ENCODE measurements at places on chromosomes 4 and X.

GRCh38 chr4:41296995-41297394, 40.3 kb downstream of the UCHL1 start:
- DNase-seq = no peak

DNA sequence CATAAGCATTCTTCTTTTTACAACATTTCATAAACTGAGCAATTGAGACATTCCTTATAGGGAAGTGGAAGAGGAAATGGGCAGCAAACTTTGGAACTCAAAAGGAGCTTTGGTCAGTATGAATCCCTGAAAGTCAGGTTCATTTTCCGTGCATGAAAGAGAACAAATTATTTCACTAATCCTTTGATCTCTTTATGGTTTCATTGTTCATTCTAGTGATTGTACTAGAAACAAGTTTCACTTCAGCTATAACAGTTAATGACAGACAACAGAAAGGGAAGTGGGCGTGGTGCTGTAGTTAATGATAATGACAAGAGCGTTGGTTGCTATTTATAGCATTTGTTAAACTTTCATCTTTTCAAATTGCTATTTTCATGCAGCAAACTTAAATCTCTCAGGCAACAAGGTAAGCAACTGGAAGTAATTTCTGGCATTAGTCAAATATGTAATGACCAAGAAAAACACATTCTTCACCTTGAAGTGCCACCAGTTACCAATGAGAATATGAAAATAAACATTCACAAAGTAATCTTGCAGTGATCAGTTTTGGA, 98.4 kb downstream of the AREG start:
- no peak for DNase-seq

DNA sequence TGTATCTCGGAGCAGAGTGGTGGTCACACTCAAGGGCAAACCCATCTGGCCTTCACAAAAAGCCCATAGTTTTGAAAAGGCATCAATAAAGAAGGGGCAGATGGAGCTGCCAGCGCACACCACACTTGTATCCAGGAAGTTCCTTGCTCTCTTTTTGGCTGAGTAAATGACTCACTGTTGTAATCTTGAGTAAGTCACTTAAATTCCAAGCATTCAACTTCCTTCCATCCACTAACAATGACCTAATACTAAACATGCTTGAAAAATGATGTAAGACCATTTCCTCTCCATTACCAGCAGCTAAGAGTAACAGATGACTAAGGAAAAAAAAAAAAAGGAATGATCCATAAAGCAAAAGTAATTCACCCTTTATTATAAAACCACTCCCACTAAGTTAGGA, 32.4 kb upstream of the MYOZ2 start:
- no peak for DNase-seq

- no peak for DNase-seq
These were observed 161.7 kb downstream of the BTC start for GRCh38 chr4:74632634-74633033.

DNA sequence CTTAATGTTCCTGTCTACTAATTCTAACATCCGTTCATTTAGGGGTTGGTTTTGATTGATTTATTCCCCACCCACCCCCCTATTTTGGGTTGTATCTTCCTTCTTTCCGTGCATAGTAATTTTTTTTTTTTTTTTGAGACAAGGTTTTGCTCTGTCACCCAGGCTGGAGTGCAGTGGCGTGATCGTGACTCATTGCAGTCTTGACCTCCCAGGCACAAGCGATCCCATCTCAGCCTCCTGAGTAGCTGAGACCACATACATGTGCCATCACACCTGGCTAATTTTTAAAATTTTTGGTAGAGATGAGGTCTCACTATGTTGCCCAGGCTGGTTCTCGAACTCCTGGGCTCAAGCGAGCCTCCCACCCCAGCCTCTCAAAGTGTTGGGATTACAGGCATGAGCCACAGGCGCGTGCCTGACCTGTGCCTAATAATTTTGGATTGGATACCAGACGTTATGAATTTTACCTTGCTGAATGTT, 79.9 kb downstream of the ZFX start:
- DNase-seq = no peak

DNA sequence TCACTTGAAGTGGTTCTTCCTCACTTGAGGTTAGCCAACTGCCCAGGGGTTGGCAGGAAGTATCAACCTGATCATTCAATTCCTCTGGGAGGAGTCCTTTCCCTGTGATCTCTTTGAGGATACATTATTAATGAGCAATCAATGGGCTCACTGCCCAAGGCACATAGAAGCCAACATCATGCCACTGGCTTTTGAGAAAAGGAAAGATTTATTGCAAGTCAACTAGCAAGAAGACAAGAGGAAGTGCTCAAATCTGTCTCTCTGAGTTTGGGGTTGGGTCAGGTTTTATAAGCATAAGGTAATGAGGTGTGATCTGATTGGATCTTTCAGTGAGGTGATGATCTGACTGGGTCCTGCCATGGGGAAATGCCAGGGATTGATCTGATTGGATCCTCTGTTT, 39.6 kb downstream of the FGFBP1 start:
- DNase-seq = no peak

DNA sequence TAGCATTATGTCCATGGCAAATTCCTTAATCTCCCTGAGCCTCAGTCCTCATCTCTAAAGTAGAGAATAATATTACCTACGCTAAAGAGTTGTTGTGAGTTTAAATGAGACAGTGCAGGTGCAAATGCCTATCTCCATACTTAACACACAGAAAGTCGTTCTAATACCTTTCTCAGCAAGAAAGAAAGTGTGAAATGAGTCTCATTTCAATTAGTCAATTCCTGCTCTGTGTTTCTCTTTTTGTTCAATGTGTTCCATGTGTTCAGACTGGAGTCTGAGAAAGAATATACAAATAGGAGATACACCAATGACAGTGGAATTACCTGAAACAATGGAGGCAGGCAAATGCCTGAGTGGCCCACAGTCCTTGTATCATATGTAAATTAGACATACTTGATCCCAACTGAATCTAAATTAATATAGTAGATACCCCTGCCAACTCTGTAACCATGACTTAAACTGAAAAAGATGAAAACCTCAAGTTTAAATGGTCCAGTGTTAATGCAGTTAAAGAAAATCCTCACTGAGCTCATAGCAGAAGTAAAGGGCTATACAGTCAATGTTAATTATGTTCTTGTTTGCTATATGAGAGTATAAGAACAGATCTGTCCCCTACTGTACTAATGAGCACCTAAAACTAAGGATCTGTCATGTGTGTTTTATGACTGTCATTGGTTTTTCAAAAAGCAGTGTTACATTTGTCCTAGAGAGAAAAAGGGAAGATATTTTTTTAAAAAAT, 68.2 kb downstream of the GPC3 start:
- no peak for DNase-seq

- peak; percentile 51 for DNase-seq
These were observed 4.5 kb downstream of the CRMP1 start for GRCh38 chr4:5888222-5889001.

- DNase-seq = no peak
These were observed 12.1 kb upstream of the TCEAL4 start for GRCh38 chrX:103573202-103573601.

- no peak for DNase-seq
These were observed 411 bp upstream of the VEGFC start for GRCh38 chr4:176793060-176793605.

GRCh38 chrX:2425286-2426071, 75.3 kb downstream of the DHRSX start:
- no peak for DNase-seq

DNA sequence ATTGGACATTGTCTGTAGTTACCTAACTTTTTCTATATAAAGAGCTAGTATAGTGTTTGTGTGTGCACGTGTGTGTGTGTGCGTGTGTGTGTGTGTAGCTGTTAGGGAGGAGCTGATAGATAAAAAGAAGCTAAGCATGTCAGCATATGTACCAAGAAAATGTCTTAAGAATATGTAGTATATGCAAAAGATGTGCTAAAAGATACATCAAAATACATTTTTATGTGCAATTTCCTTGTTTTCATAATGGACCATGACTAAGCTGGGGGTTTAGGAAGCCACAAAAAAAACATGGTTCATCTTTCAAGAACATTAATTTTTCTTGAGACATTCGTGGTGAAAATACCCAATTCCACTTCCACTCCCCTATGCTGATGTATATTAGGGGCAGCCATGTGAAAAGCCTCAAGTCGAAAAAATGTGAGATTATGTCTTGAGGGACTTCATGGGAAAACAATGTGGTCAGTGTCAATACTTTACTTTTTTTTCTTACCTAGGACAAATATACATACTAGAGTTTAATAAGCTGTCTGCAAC, 1599.7 kb downstream of the ARAP2 start:
- no peak for DNase-seq

DNA sequence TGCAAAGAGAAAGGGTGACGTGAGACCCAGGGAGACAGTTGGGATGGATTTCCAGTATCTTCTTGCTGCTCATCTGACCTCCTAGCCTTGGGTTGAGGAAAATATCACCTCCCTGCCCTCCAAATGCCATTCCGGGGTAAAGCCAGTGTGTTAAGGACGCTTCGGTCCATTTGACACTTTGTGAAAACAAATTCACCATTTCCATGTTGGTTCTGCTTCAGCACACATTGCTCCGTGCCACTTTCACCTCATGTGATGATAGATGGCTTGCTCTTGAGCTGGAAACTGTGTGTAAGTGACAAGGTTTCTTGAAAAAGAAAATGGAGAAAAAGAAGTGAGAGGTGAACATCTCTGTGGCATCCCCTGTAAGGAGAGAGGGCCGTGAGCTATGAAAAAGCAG, 256.1 kb upstream of the PGRMC2 start:
- DNase-seq = no peak

DNA sequence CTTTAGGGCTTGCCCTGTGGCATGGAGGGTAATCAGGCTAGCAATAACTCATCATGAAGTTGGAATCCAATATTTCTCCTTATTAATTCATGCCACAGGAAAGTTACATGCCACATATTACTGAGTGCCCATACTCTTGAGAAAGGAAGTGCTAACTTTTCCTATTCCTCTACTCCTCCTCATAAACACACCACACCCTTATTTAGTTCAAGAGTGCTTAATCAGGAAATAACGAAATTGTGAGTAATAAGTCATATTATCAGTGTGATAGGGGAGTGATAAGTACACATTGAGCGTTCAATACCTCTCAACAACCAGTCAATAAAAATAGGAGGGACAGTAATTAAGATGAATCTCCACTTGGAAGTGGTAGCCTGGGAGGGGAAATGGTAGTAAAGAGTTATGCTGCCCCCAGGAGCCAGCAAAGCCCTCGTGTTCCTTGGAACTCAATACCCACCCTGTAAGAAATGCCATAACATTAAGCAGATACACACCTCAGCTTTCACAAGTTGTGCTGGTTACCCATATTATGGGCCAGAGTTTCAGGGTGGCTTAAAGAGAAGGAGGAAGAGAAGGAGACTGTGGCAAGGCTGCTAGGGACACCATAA, 410.0 kb upstream of the NR3C2 start:
- no peak for DNase-seq

- DNase-seq = no peak
These were observed 1520.1 kb downstream of the PCDH18 start for GRCh38 chr4:136012220-136012619.

DNA sequence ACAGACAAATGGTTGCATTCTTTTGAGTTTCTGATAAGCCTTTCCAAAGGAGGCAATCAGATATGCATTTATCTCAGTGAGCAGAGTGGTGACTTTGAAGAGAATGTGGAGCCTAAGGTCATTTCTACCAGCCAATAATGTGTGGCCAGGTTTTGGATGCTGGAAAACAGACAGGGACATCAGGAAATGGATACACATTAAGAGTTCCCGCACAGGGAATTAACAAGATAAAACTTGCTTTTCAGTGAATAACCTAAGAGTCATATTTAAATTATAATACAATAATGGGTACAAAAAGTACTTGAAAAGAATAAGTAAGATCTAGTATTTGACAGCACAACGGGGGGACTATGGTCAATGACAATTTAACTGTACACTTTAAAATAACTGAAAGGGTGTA, 492.3 kb upstream of the FAM241A start:
- DNase-seq = no peak

DNA sequence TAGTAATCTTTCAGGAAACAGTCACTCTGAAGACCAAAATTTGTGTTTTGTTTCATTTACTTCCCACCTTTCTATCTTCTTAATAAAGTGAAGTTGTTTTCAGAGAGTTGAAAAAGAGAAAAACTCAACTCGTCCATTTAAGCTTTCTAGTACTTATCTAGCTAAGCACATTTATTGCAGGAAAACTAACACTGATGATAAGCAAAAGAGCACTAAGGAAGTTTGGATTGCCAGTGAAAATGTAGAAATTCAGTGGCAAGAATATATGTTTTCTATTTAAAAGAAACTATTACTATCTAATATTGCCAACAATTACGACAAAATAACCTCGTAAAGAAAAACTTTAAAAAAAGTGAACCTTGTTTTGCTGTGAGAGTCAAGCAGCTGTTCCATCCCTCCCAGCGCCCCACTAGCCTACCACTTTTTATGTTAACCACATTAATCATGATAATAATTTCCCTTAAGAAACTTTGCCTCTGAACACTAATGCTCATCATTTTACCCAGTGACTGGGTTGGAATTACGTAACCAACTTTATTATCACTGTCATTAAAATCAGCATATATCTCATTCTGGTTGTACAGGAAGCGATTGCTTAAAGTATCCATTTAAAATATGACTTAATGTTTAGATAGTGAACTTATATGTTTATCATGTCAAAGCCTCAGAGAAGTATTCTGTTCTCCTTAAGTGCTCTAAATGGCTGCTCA, 24.8 kb downstream of the SPRY1 start:
- DNase-seq = no peak
